ENCODE measurements at places on chromosomes 5 and 9.

DNA sequence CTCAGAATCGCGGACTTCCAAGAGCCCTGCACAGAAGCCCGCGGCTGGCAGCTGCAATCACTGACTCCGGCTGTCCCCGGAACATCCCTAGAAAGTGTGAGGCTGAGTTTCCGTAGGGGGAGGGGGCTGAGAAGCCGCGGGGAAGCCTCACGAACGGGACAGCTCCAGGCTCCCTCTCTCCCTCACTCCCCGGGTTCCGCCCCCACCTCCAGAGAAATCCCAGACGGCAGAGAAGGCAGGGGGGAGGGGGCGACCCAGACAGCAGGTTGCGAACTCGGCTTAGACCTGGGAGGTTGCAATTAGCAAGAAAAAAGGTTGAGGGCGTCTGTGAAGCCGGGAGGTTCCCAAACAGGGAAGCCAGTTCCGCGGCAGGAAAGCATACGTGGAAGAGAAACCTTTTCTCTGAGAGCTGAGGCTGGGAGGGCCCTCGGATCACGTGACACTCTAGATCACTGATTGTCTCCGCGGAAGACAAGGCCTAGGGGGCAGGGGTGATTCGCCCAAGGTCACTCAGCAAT lies 73.8 kb upstream of the CPLX2 start:
- no peak for DNase-seq

- DNase-seq = no peak
Observed at GRCh38 chr5:84290161-84290560, 94.5 kb downstream of the EDIL3 start.

GRCh38 chr5:122493091-122494021 lies 181.3 kb downstream of the SNCAIP start:
- DNase-seq = no peak

DNA sequence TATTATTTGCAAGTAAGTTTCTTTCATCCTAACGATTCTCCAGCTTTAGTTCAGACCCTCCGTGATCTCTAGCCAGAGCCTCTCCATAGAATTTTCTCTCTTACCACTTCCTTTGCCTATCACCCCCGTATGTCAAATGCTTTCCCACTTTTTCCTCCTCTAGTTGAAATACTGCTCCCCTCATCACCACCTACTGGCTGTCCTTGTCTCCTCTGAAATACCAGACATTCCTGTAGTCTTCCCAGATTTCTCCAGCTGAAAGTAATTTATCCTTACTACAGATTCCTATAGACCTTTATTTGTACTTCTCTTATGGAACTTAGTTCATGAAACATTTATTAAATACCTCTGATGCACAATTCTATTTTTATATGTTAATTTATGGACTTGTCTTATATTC lies 36.0 kb upstream of the GLIPR2 start:
- DNase-seq = no peak

DNA sequence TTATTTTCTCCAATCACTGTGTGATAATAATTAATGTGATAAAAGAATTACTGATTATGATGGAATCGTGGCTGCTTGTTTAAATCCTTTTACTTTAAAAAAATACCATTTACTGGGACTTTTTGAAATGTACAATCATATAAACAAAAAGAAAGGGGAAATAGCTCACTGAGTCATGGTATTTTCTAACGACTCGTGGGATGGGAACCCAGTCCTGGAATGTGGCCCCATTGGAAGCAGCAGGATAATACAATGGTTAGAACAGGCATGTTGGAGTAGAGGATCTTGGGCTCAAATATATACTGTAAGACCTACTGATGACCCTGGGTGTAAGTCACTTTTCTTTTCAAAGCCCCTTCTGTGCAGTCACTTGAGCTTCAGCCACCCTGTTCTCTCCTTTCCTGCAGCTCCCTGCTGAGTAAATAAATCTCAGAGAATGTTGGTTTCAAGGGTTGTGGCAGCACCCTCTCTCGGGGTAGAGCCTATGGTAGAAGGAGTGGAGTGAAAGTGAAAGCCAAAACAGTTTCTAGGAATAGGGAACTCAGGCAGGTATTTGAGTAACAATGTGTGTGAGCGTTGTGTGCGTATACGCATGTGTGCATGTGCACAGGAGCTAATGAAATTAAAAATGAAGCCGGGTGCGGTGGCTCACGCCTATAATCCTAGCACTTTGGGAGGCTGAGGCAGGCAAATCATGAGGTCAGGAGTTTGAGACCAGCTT lies 40.8 kb upstream of the LARP1 start:
- peak; percentile 72 for DNase-seq

DNA sequence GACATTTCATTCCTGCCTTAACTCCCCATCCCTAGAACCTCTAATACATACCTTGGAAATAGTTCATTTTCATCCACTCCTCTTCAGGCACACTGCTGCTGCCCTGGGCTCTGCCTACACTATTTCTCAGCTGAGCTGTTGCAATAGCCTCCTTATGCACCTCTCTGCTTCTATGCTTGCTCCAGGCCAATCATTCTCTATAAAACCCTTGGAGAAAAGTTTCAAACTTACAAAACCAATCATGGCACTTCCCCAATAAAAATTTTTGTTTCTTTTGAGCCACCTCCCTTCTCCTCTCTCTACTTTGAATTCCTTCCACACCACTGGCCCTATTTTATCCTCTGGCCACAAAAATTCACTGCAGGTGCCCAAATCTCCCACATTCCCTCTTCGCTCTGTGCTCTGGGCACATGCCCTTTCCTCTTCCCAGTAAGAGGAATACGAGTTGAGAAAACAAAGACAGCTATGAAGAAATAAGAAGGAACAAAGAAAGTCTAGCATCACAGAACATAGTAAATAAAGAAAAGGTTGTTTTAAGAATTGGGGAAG lies 301.4 kb downstream of the ELAVL2 start:
- DNase-seq = no peak

DNA sequence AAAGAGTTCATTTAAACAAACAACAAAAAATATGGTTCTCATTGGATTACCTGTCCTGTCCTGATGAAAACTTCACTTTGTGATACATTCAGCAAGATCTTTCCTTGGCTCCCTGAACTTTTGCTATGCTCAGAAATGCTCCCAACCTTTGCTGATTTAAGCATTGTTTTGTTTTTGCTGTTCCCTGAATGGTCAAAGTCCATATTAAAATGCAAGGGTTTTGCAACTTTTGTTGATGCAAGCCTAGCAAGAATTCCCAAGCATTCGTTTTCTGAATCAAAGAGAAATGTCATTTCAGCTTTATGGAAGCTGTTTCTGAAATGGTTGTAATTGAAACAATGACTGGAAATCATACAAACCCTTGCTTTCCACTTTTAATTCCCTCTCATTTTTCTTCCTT lies 3.1 kb upstream of the SFXN1 start:
- no peak for DNase-seq

GRCh38 chr5:117475919-117476318 lies 901.3 kb upstream of the SEMA6A start:
- DNase-seq = no peak

DNA sequence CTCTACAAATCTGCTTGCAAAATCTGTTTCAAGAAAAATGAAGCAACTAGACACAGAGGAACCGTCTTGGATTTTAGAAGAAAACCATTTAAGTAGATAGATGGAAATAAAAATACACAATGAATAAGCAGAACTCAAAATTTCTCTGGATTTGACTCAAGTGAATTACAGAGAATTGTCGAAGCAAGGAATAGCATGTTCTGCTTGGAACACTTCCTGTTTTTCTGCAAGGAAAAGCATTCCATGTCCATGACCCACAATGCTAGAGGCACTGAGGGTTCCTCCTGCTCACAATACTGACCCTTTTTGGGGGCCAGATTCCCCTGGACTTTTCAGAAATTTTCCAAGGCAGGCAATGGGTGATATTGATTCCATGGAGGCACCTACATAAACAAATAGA lies 29.8 kb downstream of the PRUNE2 start:
- DNase-seq = no peak

DNA sequence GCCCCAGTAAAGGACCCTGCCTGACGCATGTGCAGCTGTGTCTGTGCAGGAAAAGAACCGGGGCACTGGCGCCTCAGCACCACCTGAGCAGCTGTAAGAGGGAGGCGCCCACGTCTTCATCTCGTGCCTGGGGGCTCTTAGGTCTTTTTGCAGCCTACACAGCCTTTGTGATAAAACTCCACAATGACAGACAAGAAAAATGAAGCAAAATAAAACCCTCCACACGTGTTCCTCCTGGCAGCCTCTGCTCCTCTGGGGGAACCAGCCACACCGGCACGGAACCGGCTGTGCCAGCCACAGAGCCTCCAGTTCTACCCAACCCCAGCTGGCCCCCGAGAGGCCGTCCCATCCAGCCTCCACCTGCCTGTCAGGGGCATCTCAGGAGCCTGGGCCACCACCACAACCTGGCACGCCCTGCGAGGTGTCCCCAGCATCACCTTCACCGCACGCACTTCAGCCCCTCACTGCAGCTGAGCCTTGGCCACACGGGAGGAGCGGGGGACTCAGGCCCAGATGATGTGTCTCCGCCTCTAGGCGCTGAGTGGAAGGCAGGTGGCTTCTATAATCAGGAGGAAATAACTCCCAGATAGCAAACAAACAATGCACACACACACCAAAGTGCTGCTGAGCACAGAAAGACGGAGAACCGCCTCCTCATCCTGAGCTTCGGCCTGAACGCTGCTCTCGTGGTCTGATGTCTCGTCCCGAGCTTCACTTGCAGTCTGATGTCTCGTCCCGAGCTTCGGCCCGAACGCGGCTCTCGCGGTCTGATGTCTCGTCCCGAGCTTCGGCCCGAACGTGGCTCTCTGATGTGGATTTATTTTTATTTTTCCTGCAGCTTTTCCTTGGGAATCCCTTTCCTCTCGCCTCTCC lies 28.6 kb upstream of the NSMF start:
- DNase-seq = no peak

GRCh38 chr5:168724227-168724626 lies 145.1 kb upstream of the PANK3 start:
- DNase-seq = no peak

- no peak for DNase-seq
Observed at GRCh38 chr9:135358552-135358940, 121.0 kb upstream of the PPP1R26 start.

- DNase-seq = no peak
Observed at GRCh38 chr5:158877124-158877581, 222.6 kb downstream of the EBF1 start.

DNA sequence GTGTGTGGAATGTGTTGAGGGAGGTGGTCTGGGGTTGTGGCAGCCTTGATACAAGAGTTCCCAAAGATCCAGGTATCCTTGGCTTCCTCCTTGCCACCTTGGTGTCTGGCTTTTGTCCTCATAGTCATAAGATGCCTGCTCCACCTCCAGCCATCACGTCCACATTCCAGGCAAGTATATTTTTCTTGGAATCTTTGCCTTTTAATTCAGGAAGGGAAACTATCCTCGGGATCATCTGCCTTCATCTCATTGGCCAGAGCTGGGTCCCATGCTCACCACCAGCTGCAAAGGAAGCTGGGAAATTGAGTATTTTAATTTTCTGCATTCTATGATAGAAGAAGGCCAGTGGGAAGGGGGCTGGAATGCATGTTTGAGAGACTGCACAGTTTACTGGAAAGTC lies 186.7 kb downstream of the C9orf50 start:
- DNase-seq = no peak

- no peak for DNase-seq
Observed at GRCh38 chr9:101639311-101639710, 44.5 kb upstream of the PPP3R2 start.

GRCh38 chr5:115423541-115423940 lies 121.0 kb downstream of the FEM1C start:
- DNase-seq = no peak

DNA sequence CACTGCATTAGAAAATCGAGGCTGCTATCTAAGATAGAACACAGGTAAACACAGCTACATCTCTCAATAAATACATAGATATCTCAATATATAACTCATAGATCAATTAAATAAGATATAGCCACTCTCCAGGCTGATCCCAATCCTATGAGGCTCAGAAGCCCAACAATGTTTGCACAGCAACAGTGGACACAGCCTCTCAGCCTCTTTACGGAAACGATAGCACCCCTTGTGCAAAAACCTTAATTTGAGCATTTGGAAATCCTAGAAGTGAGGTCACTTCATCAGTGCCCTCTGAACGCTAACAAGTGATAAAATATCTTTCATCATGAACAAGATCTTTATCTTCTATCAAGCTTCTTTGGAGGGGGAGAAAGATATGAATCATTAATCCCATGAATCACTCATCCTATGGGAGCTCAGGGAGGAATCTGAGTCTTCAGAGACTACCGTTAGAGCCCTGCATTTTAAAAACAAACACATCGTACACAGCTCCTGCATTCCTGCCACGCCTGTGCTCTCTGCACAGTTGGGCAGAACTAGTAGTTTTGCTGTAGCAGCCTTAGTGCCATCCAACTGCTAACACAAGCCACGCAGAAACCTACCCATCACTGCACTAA lies 71.4 kb downstream of the MED27 start:
- DNase-seq = no peak

GRCh38 chr9:106405871-106406435 lies 457.0 kb upstream of the ZNF462 start:
- no peak for DNase-seq

GRCh38 chr5:157657516-157657915 lies 5.3 kb upstream of the SOX30 start:
- DNase-seq = no peak

DNA sequence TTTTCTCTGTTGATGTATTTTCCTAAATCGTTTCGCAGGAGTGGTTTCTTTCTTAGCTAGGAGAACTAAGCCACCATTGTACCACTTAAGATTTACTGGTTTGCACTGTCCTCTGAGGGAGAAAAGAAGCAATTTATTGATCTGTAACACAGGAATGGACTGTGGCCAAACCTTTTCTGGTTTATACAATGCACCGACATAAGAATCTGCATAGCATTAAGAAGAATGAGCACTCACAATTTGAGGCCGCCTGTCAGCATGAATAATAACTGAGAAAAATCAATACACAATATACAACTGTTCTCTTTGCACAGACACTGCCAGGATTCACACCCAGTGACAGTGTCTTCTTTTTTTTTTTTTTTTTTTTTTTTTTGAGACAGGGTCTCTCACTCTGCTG lies 168.6 kb upstream of the DMRT1 start:
- DNase-seq = no peak

- DNase-seq = peak; percentile 41
Observed at GRCh38 chr9:33429256-33429985, 18.0 kb downstream of the AQP3 start.

DNA sequence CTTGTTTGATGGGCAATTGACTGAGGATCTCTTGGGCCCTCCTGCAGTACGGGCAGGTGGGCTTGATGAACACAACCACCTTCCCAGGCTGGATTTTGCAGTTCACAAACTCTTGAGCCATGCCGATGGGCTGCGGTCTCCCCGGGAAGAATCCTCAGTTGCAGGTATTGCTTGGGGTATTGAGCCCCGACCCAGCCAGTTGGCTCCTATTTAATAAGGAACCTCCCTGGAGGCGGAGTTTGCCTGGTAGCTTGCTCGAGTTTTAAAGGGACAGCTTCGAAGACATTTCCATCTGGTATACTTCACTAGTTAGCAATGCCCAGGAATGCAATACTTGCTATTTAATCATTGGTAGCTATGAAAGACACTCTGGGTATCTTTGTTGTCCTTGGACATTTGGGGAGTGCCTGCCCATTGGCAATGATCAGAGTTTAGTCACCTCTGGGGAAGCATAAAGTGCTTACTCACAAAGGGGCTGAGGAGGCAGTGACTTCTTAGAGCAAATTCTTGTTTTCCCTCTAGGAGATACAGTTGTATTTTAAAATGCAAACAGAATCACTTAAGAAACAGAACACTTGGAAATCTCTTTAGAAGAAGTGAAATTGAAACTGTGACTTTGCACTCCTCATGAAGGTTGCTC lies at the start of gene GLRX:
Gene GLRX, minus strand, starts transcription at position 185 of the 640 bp plus-strand sequence. Its CDS starts 64 bp downstream, at position 121.
- DNase-seq = peak; percentile 75

Measured in KBM-7 (cell line).